ENCODE measurements at places on chromosomes 7 and 10.

DNA sequence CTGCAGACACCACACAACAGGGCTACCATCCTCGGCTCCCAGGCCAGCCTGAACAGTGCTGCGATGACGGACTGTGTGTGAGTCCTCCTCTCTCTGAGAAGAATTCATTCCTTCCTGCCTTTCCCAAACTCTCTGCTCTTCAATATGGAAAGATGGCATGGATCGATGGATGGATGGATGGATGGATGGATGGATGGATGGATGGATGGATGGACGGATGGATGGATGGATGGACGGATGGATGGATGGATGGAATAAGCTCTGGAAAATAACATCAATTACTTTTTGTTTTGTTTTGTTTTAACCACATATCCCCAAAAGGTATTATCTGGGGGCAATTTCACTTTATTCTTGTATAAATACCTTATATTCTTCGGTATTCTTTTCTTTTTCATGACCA, 151.9 kb downstream of the AKR1D1 start:
- no peak for DNase-seq

DNA sequence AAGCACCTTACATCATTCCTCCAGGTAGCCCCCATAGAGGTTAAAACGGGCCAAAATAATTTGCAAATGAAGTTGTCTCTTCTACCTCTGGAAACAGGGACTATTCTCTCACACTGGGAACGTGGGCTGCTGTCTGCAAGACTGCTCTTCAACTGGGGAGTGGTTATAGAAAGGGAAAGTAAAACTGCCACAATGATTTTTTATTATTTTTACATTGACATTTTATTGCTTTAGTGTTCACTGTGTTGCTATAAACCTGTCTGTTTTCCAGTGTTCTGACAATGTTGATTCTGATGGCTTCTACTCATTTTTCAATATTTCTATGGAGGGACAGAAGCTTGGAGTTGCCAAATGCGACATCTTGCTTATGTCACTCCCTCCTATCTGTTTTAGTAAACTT, 115.1 kb upstream of the ANTXRL start:
- DNase-seq, result no peak

- no peak for DNase-seq
Measured at GRCh38 chr7:29968683-29969395, 20.8 kb downstream of the SCRN1 start.

DNA sequence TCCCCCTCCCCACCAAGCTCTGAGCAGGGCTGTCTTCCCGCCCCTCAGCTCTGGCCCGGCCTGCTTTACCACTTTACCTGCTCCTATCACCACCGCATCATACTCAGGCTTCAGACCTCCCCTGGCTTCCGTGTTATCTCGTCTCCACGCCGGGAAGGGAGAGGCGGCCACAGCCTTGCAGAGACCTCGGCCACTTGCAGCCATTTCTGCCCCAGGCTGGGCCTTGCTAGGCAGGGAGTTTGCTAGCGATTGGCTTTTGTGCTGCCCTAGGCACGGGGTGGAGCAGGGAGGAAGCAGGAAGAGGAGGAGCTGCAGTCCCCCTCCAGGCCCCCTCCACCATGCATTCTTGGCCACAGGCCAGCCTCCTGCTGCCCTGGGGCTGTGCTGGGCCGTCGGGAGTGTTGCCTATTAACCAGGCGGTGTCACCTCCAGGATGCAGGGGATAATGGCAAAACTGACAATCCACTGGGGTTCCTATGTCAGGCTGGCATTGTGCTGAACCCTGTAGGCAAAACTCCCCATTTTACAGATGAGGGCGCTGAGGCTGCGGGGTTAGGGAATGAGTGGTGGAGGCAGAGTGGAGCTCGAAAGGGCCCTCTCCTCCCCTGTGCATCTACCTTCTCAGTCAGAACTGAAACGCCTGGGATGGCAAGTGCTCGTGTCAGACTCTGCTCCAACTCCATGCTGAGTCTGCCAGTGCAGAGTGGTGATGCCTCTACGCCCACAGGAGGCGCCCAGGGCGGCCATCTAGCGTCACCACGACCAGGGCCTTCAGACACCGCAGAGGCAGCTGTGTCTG, at the start of gene PYROXD2:
Gene PYROXD2 (minus strand): TSS at position 251 of the 799 bp plus-strand sequence. CDS start 47 bp downstream, at position 204.
- DNase-seq, result peak; percentile 64

DNA sequence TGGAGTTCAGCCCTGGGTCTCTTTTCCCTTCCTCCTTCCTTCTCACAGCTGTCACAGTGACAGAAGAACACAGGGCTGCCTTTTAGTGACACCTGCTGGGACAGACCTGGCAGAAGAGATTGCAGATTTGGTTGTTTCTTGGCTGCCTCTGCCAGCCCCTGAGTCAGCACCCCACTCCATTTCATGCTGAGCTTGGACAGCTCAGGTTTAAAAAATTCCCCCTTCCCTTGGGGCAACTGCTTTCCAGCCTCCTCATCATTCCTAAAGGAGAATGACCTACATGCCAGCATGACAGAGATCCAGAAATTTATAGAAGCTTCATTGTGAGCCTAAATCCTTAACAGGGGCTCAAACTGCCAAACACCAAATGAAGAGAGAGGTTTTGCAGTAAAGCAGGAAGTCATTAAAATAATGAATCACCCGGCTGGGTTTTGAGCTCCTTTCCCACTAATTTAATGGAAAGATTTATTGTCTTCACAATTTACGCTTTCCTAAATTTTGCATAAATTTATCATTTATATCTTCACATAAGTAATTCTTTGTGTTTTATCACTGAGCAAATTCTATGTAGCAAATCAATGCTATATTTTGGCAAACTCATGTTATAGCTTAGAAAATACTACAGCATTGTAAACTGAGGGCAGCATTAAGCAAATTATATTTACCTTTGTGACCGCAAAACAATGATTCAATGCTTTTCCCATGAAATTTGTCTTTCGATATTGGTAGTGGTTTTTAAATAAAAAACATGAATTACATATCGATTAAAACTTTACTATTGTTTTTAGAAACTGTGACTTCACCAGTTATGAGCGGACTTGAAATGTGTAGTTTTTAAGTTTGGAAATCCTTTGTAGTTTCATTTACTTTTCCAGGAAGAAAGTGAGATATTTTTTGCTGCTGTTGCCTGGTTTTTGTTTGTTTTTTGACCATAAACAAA, 399.5 kb upstream of the ANKRD30A start:
- no peak for DNase-seq

DNA sequence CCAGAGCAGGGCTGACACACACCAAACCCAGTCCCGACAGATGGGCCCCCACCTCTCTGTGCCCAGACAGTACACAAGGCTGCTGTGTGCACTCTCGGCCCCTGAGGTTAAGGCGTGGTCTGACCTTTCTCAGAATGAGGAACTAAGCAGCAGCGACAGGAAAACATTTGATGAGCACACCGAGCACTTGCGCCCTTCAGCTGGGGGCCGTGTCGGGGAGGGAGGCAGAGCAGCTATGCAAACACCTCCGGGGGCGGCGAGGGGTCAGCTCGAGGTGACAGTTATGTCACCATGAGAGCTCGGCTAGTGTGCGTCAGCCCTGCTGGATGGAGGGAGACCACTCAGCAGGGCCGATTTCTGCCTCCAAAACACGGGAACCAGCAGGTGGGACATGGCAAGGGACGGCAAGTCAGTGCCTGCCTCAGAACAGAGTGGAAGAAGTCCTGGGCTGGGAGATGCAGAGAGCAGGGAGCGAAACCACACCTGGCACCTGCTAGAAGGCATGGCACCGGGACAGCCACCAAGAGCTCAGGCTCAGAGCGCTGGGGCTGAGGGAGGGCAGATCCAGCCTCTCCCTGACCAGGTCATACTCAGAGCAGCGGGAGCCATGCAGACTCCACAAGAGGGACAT, 57.4 kb downstream of the CHST15 start:
- no peak for DNase-seq

DNA sequence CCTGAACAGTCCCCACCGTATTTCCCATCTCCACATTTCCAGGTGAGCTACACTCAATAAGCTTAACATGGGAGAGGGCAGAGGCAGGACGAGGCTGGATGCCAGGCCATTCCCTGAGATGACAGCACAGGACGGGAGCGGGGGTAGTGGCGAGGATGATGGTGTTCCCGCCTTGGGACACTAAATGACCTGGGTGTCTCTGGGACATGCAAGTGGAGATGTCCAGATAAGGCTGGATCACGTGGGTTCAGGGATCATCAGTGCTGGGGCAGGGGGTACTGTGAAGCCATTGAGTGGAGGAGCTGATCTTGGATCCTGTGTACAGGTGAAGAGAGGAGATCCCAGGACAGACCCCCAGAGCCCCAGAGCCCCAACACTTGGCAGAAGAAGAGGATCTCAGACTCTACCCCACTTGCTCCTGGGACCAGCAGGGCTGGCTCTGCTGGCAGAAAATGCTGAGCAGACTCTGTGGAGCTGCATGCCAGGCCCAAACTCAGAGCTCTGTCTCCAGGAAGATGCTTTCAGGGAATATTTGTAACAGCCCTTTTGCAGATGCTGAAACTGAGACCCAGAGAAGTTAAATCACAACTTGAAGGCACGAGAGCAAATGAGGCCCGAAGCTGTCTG, 29.7 kb upstream of the HSPA12A start:
- DNase-seq, result no peak

GRCh38 chr7:11243739-11244138, 270.1 kb downstream of the PHF14 start:
- no peak for DNase-seq

- DNase-seq, result no peak
Measured at GRCh38 chr10:29277296-29277695, 11.6 kb upstream of the LYZL1 start.

DNA sequence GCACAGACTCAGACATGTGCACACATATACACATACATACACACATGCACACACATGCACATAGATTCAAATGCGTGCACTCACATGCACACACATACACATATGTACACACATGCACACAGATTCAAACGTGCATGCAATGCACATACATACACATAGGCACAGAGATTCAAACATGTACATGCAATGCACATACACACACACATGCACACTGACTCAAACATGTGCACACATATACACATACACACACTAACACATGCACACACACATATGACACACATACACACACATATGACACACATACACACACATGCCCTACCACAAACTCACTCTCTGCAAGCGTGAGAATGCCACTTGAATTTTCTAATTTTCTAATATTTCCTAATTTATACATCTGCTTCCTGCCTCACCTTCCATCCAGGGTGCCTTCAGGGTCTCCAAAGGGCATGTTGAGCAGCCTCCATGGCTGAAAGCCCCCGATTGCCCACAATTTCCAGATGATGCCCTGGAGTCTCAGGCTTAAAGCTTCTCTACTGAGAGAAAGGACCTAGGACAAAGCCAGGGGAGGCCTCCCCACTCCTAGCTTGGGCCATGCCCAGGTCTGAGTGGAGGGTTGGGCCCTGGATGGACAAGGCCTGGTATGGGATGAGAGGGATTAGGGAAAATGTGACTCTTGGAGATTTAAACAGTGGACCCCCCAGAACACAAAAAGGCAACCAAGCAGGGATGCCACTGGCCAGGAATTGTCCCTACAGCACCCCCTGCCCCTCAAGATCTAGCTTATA, 487.1 kb downstream of the TCERG1L start:
- no peak for DNase-seq

- DNase-seq, result no peak
Measured at GRCh38 chr7:113256883-113257531, 138.7 kb upstream of the SMIM30 start.

DNA sequence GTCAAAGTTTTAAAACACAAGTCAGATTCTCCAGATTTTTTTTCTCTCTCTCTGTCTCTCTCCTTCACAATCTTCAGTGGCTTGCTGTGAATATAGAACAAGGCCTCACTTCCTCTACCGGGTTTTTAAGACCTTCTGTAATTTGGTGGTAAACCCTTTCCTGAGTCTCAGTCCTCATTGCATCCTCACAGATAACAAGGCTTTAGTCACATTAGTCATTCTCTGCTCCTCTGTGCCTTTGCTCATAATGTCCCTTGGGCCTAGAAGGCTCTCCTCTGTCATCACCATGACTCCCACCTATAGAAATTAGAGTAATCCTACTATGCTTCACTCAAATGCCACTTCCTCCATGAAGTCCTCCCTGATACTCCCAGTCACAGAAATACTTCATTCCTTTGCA, 172.7 kb upstream of the HPS1 start:
- no peak for DNase-seq

- no peak for DNase-seq
Measured at GRCh38 chr10:43128331-43128730, 9.9 kb upstream of the CSGALNACT2 start.

GRCh38 chr7:13542451-13542850, 447.0 kb downstream of the ETV1 start:
- no peak for DNase-seq

- no peak for DNase-seq
Measured at GRCh38 chr10:103696094-103696410, 159.3 kb downstream of the SH3PXD2A start.

DNA sequence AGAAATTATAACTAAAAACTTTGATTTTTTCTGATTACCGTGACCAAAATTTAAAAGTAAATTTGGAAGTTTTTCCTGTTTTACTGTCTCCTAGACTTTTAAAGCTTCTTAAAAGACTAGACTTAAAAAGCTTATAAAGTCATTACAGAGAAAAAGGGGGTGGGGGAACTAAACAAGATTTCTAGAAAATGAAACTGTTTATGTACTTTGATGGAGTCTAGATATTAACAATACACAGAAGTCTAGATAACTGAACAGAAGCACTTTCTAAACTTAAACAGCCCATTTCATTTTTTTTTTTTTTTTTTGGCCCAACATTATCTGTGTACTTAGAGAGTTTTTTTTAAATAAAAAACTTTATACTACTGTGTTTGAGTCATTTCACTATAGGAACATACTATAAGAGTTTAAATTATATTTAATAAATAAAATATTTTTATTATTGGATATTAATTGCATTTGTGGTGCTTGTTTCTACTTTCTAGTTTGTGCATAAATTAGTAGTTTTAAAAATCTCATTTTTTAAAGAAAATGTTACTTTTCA, 98.5 kb downstream of the PHTF2 start:
- DNase-seq, result no peak

DNA sequence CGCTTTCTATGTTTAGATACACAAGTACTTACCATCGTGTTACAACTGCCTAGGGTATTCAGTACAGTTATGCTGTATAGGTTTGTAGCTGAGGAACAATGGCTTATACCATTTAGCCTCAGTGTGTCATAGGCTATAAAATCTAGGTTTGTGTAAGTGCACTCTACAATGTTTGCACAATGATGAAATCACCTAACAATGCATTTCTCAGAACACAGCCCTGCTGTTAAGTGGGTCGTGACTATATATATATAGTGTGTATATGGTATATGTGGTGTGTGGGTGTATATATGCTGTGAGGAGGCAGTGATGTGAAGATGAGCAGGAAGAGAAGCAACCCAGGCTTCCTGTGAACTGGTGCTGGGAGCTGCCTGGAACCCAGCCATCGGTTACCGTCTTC, 65.6 kb upstream of the MKI67 start:
- DNase-seq, result no peak

GRCh38 chr10:132535065-132535651, 2.4 kb upstream of the INPP5A start:
- DNase-seq, result no peak

DNA sequence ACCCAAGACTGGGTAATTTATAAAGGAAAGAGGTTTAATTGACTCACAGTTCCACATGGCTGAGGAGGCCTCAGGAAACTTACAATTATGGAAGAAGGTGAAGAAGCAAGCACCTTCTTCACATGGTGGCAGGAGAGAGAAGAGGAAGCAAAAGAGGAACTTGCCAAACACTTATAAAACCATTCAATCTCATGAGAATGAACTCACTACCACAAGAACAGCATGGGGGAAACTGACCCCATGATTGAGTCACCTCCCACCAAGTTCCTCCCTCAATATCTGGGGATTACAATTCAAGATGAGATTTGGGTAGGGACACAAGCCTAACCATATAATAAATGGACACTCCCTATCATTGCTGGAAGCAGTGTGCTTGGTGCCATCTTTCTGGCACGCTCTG, 506.3 kb downstream of the CALN1 start:
- DNase-seq, result no peak

- no peak for DNase-seq
Measured at GRCh38 chr7:48337012-48337621, 165.9 kb downstream of the ABCA13 start.

Data from amygdala (tissue), 56 donors.